ENCODE measurements at places on chromosomes 5 and 9.
A peak's percentile ranks its signal among the peaks of the same experiment; 100 is the strongest.

DNA sequence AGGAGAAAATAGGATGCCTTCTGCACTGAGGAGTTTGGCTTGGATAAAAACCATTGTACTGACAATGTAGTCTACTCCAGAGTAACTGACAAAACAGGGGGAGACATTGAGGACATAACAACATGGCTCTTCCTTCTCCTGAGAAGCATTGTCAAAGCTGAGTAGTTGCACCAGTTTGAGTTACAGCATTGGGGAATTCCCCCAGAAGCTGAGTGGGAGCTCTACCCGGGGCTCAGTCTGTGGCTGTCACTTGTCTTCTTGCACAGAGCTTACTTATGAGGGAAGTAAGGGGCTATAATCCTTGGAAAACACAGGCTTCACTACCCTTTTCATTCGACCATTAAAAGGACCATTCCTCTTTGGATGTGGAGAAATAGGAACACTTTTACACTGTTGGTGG lies 21.2 kb downstream of the HSPB3 start:
- no peak for DNase-seq

- no peak for DNase-seq
Observed at GRCh38 chr5:172143875-172144274, 44.1 kb downstream of the STK10 start.

DNA sequence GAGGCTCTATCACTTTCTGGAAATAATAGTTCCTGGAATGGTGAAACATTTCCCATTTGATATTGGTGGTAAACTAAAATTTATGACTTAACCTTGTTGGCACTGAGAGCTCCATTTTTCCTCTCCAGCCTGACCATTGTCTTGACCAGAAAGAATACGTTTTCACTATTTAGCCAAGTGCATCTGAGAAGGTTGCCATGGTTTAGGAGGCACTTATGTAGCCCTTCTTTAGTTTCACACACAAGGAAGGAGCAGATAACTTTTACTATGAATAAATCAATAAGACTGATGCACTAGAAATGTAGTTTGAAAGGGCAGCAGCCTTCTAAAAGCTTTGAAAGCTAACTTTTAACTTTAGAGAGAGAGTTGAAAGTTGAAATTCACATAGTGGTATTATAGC lies 1045.5 kb upstream of the CDH6 start:
- DNase-seq: no peak

DNA sequence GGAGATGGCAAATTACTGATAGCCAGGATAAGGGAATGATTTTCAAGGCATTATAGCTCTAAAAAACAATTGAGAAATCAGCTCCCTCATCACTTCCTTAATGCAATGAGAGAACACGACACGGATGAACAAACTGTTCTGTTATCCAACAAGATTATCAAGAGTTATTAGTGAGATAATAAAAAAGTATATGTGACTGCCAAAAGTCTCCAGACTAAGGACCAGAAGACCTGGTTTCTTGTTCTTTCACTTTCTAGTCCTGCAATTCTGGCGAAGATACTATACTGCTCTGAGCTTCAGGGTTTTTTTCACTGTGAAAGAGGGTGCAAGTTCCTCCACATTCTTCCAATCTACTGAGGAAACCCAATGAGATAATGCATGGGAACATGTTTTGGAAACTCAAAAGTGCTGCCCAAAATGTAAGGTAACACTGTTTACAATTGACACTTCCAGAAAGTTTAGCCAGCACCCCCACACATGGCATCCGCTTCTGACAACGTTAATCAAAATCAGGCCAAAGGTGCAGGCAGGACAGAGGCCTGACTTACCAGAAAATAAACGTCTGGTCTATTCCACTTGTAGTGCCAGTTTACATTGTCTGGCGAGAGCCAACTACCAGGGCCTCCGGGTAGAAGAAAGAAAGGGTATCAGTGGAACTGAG lies 254.2 kb downstream of the DOCK8 start:
- DNase-seq: peak; percentile 25

DNA sequence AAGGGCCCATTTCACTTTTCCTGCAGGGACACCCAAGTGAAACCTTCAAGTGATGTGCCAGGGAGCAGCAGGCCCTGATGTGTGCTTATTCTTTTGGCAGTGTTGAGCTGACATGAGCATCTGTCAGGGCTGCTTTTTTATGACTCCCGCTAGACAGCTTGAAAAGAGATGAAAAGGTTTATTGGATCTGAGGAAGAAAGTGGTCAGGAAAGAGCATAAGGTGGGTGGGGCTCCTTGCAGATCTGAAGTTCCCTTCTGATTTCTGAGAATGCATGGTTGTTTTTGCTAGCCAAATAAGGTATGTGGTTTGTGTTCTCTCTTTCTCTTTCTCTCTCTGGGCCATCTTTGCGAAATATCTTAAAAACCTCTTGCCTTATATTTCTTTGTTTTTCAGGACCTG lies 316.1 kb downstream of the DMRT2 start:
- DNase-seq: no peak

DNA sequence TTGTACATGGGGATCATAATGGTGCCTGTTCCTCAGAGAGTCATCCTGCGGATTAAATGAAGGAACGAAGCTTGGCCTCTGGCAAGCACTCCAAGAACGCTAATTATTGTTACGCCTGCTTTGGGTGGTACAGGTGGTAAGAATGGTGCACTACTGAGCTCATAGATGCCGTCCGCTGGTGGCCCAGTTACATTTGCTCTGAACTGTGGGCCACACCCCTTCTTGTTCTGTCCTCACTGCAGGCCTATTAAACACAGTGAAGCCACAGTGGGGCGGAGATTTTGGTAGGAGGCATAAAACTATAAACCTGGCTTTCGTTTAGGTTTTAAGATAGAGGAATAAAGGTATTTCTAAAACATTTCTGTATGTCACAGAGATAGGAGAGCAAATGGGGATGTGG lies 40.6 kb upstream of the FER start:
- no peak for DNase-seq

- DNase-seq: no peak
Observed at GRCh38 chr9:73371801-73372200, 220.1 kb downstream of the ANXA1 start.

DNA sequence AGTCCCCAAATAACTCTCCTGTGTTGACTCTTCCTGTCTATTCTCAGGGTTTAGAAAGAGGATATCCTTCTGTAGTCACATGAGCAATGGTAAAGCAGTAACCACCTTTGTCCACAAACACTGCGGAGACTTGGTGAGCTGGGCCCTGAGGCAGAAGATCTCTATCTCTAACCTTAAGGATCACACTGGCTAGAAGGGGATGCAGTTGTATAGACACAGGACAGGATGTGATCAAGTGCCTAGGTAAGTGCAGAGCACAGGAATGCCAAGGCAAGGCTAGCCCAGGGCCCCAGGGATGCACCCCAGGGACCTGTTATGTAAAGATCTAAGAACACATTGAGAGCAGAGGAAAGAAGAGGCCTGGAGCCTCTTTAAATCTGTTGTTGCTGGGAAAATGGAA lies 610.5 kb downstream of the IRX1 start:
- no peak for DNase-seq

DNA sequence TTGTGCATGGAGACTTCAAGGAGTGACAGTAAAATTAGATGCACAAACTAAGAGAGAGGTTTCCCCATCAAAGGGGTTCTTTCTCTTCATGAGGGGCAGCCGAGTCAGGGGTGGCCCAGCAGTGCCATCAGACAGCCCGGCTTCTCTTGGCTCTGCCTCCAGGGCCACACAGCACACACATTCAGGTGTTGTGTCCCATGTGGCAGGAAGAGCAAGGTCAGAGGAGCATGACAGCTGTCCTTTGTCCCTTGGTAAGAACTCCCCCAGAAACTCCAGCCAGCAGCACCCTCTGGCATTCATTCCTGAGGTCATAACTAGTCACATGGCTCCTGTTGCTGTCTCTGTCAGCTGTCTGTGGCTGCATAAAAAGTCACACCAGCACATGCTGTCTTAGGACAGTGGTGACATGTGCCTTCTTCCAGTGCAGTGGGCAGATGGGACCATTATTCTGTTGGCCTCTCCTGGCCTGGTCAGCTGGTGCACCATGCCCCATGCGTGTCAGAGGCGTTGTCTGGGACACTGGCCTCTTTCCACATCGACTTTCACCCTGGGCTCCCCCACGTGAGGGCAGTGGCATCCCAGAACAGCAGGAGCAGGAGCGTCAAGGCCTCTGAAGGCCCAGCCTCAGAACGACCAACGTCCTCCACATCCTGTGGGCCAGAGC lies 78.4 kb upstream of the OTULINL start:
- no peak for DNase-seq

DNA sequence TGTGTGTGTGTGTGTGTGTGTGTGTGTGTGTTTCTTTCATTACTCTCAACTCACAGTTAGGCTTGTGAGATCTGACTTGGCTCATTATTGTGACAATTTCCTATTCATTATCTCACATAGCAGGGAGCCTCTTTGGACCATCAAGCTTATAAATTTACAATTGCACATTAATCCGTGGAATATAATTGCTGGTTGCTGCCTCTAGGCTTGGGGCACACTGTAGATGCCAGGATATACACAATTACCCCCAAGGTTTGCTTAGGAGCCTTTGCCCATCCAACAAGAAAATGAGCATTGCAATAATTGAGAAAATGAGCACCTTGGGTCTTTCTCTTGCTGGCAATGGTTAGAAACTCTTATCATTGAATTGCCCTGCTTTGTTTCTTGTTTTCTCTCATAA lies 161.6 kb upstream of the DMRTA1 start:
- DNase-seq: no peak

GRCh38 chr5:64766941-64767340 lies 1.6 kb downstream of the SREK1IP1 start:
- no peak for DNase-seq

- peak; percentile 88 for DNase-seq
Observed at GRCh38 chr5:149485655-149486615, 65.3 kb downstream of the CSNK1A1 start.

DNA sequence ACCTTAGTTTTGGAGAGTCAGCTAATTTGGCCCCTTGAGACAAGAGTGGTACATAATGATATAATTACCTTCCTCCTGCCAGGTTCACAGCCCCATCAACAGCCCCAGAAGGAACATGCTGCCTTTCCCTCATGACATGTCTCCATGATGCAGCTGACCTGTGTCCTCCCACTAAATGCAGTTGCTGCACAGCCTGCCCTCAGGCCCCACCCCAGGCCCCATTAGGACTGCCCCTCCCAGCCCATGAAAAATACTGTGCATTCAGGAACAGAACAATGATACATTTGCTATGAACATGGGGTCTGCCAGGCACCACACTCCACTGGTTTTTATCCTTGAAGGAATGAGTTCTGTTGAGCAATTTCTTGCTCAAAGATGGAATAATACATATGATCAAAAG lies 176.4 kb downstream of the C5orf15 start:
- DNase-seq: no peak

- no peak for DNase-seq
Observed at GRCh38 chr5:96789794-96790330, 17.9 kb downstream of the ERAP1 start.

DNA sequence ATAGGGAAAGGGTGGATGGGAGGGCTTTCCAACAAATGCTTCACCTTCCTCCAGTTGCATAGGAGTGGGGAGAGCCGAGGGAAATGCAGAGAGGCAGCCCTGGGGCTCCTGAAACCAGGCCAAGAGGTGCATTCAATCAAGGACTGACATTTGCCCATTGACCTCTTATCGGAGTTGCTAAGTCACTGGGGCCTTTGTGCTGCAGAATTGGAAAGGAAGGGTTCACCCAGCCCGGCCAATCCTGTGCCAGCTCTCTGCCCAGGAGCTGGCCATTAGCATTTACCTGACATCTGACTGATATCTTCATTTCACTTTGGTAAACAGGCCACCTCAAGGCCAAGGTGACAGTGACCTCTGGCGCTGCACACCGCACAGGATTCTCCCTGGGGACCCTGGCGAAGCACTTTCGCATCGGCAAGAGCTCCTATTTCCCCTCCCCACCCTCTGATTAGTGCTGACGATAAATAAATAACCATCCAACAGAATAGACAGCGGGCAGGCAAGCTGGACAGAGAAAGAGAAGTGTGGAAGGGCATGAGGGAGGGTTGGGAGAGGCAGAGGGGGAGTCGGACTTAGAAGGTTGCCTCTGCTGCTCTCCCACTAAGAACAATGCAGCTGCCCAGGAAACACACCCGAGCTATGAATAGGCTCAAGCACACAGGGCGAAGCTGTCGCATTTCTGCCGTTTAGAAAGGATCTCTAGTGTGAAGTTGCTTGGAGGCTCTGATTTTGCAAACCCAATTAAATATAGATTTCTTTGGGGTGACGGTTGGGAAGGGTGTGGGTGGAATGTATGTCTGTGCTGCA lies 57.0 kb upstream of the BOD1 start:
- DNase-seq: no peak

- no peak for DNase-seq
Observed at GRCh38 chr5:40603378-40603777, 76.3 kb upstream of the PTGER4 start.

- no peak for DNase-seq
Observed at GRCh38 chr9:91790917-91791316, 159.1 kb downstream of the ROR2 start.

- no peak for DNase-seq
Observed at GRCh38 chr5:64201996-64202395, 36.4 kb downstream of the RNF180 start.

DNA sequence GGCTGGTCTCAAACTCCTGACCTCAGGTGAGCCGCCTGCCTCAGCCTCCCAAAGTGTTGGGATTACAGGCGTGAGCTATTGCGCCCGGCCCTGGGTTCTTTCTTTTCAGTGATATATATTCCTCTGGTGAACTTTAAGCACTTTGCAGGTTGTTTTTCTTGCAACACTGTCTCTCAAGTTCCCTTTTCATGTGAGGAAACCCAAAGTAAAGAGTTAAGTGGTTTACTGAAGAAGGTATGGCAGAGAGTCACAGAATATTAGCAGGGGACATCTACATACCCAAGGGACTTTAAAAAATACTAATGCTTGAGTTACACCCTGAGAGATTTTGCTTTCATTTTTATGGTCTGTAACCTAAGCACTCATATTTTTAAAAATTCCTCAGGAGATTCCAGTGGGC lies 6.7 kb upstream of the GAPT start:
- no peak for DNase-seq

DNA sequence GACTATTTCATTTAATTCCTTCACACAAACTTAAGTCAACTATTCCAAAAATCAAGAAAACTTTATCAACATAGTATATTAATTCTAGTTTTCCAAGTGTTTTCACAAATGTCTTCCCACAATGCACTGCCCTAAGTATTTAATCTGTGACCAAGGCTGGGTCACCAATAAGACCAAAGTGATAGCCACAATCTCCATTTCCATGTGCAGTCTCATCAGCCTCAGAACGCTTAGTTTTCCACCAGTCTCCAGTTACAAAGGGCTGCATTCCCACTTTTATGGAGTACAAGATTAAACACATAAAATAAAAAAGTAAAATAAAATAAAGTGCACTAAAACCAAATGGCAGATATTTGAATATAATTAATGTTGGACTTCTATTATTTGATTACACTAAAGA lies 371.6 kb upstream of the CCNH start:
- no peak for DNase-seq

GRCh38 chr5:133977161-133977787 lies 8.8 kb upstream of the C5orf15 start:
- no peak for DNase-seq

DNA sequence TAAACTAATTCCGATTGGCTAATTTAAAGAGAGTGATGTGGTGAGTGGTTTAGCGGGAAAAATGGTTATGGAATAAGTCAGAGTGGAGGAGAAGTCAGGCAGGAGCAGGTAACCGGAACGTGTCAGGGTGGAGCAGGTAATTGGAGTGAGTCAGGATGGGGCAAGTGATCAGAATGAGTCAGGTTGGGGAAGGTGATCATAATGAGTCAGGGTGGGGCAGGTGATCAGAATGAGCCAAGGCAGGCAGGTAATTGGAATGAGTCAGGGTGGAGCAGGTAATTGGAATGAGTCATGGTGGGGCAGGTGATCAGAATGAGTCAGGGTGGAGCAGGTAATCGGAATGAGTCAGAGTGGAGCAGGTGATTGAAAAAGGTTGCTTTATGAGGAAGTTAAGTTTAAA lies 101.4 kb downstream of the TMEM167A start:
- DNase-seq: no peak

- no peak for DNase-seq
Observed at GRCh38 chr9:20561531-20561930, 60.8 kb downstream of the MLLT3 start.

Data from left cardiac atrium (tissue), 4 donors.